ELR (cell line): ENCODE measurements at places on chromosomes 1 and 21.

- no peak for DNase-seq
These were observed 118.0 kb upstream of the MARK1 start for GRCh38 chr1:220409771-220410595.

DNA sequence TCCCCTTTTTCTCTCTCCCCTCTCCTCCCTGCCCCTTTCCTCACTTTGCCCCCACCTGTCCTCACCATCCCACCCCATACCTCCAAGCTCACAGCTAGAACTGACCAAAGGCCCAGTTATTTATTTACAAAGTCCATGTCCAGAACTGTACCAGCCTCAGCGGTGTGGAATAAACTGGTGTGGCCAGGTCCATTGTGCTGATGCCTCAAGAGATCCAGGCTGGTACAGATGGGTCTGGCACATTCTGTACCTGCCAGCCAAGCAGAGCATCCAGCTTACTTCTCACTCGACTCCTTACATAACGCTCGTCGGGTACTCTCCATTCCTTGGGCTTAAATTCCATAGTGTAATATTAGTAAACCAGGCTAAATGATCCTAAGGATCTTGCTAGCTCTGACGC lies 11.8 kb downstream of the PDZK1IP1 start:
- no peak for DNase-seq

GRCh38 chr1:175186433-175187160 lies 6.0 kb downstream of the KIAA0040 start:
- DNase-seq, result no peak

- no peak for DNase-seq
These were observed 92.1 kb downstream of the SPSB1 start for GRCh38 chr1:9384751-9385245.

DNA sequence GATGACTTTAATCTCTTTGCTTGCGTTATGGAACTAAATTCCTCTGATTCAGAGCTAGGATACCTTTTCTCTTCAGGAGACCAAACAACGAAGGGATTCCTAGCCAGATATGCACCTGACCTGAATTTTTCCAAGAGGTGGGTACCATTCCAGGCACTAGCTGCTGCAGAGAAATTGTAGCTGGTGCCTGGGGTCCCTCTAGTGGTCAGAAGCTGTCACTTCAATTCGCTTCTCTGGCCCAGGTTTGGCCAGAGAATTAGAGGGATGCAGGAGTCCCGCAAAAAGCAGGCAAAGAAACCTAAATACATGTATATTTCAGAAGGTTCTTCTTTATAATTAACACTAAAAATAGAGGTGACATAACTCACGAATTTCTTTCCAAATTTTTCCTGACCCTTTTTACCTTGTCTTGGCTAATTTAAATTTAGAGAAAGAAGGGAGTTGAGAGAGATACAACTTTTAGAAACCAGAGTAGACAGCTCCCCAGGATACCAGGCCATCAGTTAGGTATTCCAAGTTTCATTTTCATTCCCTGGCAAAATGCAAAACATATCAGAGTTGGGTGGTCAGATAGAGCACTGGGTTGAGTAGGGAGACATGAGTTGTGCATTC lies 9.6 kb downstream of the ACKR1 start:
- DNase-seq, result peak; percentile 58

- no peak for DNase-seq
These were observed at the start of gene CD48 for GRCh38 chr1:160711602-160712311. CD48 (minus strand) TSS chr1:160711822; CDS start chr1:160711763, 59 bp downstream.

DNA sequence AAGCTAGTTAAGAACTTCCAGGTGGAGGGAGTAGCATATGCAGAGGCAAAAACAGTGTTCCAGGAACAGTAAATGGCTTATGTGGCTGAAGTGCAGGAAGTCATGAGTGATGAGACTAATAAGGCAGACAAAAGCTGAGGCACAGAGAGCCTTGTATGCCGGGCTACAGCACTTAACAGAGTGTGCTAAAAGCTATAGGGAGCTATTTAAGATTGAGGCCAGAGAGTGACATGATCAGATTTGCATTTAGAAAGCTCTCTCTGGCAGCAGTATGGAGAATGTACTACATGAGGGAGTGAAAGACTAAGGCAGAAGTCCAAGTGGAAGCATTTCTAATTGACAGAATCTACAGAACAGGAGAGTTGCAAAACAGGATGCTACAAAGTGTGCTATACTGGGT lies 38.6 kb downstream of the WASF2 start:
- no peak for DNase-seq

GRCh38 chr1:228837817-228838716 lies 102.8 kb downstream of the RHOU start:
- peak; percentile 87 for DNase-seq

GRCh38 chr1:71788113-71788512 lies 494.2 kb downstream of the NEGR1 start:
- DNase-seq, result no peak

DNA sequence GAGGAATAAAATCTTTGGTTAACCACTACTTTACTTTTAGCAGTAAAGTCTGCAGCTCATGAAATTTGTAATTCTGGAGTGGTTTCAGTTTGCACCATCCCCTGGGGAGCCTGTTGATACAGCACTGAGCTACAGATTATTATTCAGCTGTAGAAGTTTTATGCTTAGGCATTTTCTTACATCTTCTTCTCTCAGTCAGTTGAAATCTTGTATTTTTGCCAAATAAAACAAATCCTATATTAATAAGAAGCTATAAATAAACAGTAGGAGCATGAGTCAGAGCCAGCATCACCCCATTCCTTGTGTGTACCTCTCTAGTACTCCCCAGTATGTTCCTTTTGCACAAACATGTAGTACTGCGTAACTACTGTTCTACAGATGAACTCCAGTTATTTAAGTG lies 118.9 kb downstream of the ATF6 start:
- peak; percentile 75 for DNase-seq

DNA sequence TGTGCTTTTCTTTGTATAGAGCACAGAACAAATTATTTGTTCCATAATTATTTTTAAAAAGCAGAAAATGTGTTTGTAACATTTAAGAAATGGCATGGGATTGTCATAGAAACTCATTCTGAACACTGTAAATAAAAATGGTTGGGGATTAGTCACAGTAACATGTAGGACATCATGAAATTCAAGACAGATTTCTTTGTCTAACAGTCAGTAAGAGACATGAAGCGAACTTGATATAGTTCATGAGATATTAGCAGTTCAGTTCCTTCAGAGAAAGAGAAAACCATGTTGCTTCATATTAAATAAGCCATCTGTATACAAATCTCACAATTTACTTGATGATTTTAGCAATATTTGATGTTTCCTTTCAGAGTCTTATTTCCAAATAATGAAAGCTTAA lies 19.7 kb downstream of the NFIA start:
- no peak for DNase-seq

DNA sequence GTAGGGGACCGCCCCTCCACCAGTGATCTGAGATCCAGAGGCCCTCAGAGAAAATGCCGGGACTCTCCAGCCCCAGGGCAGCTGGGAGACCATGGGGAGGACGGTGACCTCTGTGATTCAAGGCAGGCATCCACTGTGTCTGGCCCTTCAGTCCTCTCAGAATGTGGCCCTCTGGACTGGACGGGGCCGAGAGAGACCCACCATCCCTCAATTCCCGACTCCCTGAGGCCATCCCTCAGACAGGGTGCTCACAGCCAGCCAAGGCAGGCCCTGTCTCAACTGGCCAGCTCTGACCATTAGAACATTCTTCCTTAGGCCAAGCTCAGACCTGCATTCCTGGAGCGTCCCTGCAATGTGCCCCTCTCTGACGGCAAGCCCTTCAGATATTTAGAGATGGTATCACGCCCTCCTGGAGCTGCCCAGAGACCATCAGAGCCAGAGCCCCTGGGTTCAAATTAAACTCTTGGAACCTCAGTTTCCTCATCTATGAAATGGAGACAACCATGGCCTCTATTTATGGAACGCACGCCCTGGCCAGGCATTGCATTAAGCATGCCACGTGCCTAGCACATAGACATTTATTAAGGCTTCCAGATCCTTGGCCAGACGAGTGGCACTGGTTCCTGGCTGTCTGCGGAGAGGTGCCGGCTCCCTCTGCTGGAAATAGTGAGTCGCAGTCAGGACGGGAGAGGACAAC lies 9.6 kb upstream of the EPS8L3 start:
- DNase-seq, result peak; percentile 91

- DNase-seq, result no peak
These were observed 11.9 kb downstream of the LHX4 start for GRCh38 chr1:180241716-180242544.

DNA sequence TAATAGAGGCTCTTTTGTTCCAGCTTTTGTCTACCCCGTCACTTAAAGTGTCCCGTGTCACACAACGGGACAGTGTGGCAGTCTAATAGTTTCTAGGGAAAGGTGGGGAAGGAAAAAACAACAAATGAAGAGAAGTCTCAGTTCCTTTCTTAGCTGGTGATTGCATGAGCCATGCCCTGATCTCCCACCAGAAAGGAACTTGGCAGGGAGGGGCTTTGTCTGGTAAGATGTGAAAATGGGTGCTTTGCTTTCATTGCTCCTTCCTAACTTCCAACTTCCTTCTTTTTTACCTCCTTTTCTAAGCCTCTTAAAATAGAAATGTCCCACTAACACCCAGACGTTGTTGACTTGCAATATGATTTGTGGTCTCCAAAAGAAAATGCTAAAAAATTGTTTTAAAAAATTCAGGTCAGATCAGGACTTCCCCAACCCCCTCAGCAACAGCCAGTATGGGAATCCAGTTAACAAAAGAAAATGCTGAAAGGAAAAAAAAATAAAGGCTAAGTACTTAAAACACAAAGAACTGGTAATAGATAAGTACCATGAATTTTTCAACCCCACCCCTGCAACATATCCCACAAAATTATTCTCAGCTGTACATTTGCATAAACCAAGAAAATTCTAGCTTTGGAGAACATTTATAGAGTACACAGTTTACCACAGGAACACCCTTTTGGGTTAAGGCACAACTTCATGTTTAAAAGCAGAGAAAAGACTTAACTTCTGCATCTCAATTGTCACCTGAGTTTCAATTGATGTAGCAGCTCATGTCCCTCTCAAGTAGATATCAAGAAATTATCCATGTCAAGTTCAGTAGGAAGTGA lies 106.2 kb downstream of the NIBAN1 start:
- DNase-seq, result no peak

GRCh38 chr1:181318022-181318857 lies 165.1 kb upstream of the CACNA1E start:
- DNase-seq, result no peak

DNA sequence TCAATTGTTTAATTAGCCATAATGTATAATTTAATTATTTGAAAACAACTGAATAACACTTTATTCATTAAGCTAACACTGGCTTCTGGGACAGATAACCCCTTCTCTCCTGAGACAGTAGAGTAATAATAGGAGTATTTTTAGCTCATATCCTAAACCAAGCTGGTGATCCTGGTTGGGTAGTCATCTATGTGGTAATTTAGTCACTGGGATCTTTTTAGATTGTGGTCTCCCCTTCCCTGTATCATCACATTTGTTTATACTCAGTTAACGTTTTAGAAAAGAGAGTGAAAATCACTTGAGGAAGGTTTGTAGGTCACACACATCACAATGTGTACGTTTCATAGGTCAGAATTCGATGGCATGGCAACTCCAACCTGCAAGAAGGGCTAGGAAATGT lies 1356.6 kb upstream of the ADGRL2 start:
- peak; percentile 5 for DNase-seq

- no peak for DNase-seq
These were observed 221.1 kb downstream of the KCNJ6 start for GRCh38 chr21:37695111-37695510.

GRCh38 chr1:159941591-159942560 lies 3.5 kb downstream of the IGSF9 start:
- DNase-seq, result no peak

GRCh38 chr1:227607336-227607898 lies 44.1 kb downstream of the ZNF678 start:
- no peak for DNase-seq

DNA sequence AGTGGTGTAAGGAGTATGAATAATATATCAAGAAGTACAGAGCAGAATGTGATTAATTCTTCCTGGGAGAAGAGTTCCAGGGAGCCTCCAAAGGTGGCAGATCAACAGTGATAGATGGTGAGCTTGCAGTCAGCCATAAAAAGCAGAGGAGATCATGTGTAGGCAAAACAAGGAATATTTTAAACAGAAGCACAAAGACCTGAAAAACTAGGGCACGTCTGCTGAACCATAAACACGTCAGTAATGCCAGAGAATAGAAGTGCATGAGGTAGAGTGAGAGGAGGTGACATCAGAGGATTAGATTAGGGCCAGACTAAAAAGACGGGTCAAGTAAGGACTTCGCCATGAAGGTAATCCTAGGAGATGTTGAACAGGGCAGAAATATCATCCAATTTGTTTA lies 151.8 kb downstream of the EIF4G3 start:
- DNase-seq, result no peak

DNA sequence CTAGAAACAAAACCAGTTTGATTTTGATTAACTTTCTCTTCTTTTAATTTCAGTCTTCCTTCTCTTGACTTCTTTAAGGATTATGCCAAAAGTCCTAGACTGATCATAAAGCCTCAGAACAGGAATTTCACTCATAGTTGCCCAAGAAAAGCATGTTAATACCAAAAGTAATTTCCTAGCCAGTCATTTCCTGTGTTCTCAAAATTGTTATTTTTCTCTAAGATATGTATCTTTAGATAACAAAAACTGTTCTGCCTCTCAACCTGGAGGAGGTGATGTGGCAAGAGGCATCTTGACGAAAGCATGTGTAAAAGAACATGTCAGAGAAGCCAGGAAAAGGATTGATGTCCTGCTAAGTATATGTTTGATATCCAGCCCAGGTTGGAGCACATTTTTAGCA lies 78.0 kb upstream of the IPO9 start:
- peak; percentile 86 for DNase-seq

DNA sequence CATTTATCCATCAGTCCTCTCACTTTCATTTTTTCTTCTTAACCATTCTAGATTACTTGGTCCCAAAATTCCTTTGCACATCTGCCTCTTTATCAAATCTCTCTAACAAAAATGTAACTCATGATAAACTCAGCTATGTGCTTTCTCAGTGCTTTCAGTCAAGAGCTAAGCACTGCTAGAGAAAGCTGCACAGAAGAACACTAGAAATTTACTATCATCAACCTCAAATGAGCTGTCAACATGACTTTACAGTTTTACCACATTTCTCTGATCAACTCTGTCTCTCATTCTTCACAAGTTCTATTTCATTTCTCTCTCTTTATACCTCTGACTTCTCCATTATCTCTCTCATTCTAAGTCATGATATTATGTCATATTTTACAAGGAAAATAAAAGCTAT lies 54.2 kb upstream of the PRKACB start:
- peak; percentile 11 for DNase-seq
